Esophagus squamous epithelium (tissue), 5 donors: ENCODE measurements at places on chromosomes 1 and 21.
A peak's percentile ranks its signal among the peaks of the same experiment; 100 is the strongest.

GRCh38 chr1:54227091-54227602 lies 27.2 kb downstream of the MRPL37 start:
- no peak for DNase-seq

DNA sequence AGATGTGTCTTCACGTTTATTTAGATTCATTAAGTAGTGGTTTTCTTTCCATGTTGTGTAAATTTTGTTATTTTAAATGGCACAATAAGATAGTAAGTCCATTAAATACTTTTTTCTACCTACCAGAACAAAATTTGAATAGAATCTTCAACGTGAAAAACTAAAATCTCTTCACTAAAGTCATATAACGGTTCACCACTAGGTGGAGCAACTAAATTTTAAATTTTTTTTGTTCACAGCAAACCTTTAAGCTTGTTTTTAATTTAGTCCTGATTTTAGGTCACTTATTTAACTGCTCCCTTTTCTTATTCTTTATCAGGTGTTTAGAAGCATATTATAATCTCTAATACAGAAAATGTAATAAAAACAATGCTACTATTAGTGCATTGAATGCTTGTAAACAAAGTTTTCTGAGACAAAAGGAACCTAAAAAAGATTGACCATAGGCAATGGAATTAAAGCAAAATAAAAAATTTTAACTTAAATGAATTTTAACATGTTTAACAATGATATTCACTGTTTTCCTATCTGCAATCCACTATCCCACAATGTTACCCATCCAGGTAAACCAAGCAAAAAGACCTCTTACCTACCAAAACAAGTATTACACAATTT lies 28.3 kb upstream of the PKN2 start:
- DNase-seq: no peak

- DNase-seq: no peak
Measured at GRCh38 chr21:46564391-46564790, 40.5 kb downstream of the S100B start.

DNA sequence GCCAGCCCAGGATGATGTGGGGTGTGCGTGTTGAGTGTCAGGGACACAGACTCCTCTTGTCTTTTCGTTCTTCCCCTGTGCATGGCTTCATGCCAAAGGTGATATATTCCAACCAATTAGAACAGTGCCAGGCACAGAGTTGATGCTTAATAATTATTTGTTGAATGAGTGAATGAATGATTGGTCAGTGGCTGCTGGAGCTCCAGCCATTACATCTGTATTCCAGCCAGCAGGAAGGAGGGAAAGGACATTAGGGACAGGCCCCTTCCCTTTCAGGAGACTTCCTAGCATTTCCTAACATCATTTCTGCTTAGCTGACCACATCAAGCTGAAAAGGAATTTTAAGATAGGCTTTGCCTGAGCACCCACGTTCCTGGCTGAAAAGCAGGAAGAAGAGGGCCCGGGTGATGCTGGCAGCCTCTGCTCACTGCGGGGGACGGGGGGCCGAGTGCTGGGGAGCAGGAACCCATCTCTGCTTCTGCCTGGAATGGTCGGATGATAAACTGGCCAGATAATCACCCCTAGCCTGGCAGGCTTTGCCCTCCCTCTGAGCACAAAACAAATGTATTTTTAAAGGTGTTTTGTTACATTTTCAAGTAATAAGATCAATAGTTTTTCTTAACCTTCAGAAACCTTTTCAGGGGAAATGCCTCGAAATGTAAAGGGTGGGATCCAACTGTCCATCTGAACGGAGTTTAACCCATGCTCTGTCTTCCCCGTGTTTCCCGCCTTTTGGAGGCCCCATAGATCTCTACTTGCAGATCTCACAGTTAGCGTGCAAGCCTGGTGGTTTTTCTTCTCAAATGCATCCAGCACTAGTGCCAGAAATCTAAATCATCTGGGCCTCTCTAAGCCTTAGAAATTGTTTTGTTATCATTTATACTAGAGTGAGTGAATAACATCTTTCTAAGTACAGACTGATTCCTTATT lies 39.0 kb downstream of the SLC37A1 start:
- DNase-seq: no peak

GRCh38 chr21:31289702-31290101 lies 54.4 kb downstream of the TIAM1 start:
- DNase-seq: no peak

- no peak for DNase-seq
Measured at GRCh38 chr1:208528578-208529240, 284.5 kb upstream of the PLXNA2 start.

DNA sequence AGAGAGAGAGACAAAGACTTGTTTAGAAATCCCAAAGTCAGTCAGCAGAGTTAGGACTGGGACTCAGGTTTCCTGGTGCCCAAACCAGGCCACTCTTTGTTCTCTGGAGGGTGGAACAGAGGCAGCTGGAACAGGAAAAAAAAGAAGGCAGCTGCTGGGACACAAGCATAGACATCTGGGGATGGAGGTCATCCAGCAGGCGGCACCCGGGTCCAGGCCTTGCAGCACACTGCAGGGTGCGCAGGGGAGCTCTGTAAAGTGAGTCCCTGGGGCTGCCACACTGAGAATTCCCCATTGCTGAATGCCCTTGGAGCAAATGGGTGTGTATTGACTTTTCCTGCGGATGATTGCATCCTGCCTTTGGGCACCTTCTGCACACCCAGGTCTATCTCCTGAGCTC lies 222.9 kb upstream of the CSF3R start:
- no peak for DNase-seq

DNA sequence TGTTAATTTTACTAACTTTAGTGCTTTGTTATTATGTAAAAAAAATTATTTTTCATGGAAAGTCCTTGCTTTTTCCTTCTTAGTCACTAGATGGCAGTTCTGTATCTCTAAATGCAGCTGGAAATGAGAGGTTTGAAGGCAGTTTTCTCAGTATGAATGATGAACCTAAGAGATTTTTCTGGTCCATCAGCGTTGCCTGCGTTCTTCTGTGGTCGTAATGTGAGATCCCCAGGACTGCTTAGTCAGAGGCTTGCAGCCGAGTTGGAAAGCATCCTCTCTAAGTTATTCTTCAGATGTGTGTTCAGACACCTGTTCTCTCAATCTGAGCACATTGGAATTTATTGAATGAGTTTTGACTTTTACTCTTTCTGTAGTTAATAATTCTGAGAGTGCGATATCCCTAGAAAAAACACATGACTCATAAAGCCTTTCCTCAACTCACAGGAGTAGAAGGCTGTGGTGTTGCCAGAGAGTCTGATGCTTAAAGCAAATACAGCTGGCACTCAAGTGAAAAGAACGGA lies 99.3 kb downstream of the FMN2 start:
- no peak for DNase-seq

GRCh38 chr1:116724765-116725375 lies 29.4 kb upstream of the CD2 start:
- DNase-seq: peak; percentile 11

GRCh38 chr1:104807590-104807989 lies 1057.9 kb downstream of the AMY1C start:
- no peak for DNase-seq

DNA sequence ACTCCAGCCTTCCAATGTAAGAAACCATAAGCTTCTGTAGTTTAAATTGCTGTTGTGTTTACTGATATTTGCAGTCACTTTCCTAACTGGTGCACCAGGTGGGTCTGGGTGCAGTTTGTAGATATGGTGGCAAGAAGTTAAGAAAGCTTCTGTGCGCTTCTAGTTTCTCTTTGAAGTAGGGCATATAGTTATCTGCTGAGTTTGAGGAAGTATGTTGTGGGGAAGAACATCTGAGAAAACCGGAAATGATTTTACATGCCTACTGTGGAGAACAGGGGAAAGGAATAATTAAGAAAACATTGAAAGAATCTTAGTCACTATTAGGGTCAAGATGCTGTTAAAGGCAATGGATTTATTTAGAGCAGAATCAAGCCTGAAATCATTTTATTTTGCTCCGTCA lies 14.9 kb upstream of the SLC44A5 start:
- no peak for DNase-seq

DNA sequence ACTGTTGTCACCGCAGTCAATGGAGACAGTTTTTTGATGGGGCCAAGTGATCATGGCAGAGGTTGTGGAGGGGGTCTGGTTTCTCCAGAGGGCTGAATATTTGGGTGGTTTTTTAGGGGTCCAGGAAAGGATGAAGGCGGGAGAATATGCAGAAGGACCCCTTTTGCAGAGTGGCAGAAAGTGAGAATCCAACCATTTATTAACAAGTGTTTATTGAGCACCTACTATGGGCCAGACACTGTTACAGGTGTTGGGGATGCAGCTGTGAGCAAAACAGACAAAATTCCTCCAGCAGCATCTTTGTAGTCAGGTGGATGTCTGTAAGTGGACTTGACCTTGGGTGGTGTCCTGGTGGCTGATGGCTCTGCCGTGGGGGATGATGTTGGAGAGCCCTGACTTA lies 15.4 kb downstream of the PADI1 start:
- no peak for DNase-seq

GRCh38 chr1:10733474-10734366 lies 62.7 kb downstream of the CASZ1 start:
- no peak for DNase-seq

GRCh38 chr1:194114288-194114687 lies 927.9 kb upstream of the B3GALT2 start:
- DNase-seq: no peak

DNA sequence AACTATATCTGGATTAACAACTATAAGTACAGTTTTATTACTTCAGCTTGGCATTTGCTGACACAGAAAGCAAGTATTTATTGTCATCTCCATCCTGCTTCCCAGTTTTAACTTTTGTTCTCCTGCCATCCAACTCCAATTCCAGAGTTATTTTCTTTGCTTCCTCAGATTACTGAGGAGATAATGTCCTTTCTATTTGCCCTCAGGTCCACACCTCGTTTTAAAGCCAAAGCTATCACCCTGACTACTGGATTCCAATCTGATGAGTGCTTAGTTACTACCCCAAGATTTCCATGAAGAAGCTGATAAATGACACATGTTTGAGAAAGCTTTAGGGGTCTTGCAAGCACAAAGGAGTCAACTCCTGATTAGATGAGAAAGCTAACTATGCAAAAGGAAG lies 25.2 kb downstream of the ACKR1 start:
- no peak for DNase-seq

DNA sequence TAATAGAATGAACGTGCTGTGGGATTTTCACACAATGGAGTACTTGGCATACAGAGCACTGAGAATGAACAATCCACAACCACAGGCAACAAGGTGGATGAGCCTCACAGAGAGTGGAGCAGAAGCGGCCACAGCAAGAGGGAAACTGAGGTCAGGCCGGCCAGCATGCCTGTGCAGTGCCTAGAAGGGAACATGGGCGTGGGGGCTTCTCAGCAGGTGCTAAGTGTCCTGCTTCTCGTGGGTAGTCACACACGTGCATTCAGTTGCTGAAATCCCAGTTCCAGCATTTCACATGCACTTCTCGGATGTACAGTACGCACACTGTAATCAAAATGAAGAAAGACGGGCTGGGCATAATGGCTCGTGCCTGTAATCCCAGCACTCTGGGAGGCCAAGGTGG lies 33.1 kb downstream of the WDR4 start:
- no peak for DNase-seq

DNA sequence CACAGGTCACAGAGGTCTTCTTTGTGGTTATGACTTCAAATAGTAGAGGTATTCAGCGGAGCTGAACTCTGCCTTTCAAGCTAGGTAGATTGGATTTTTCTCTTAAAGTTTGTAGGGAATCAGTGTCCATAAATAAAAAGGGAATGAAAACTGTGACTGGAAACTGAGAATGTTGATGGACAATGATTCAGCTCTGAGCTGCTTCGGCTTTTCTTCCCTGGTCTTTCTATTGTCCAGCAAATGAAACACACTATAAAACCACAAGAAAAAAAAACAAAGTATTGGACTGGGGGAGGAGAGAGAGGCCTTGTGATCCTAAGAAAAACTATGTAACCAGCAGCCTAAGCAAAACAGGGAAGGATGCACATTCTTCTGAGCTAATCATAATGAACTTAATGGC lies 11.1 kb downstream of the TNNI3K start:
- no peak for DNase-seq

- DNase-seq: no peak
Measured at GRCh38 chr1:66764994-66765578, 12.8 kb downstream of the DYNLT5 start.

DNA sequence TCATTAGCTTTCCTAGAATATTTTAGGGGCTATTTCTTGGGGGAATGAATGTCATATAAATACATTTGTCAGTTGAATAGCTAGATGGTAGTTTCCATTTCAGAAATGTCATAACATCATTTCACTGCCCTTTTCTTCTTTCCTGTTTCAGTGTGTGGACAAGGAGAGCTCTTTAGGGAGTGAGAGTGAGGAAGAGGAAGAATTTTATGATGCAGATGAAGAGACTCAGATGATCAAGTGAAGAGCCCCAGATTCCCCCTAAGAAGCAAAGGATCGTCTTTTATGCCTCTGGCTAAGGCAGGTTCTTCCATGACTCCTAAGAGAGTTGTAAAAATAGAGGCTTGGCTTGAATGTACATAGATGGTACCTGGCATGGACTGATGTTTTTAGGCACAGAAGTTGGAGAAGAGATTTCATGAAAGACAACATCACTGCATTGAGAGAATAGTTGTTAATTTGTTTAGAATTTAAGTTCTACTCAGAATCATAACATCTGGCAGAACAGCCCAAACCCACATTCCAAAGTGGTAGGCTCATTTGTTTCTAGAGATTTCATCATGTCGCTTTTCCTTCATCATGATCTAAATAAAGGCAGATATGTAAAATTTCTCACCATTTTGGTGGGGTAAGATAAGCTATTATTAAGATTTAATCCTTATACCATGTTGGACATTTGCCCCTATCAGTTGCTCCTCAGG lies 44.2 kb upstream of the MAB21L3 start:
- no peak for DNase-seq

DNA sequence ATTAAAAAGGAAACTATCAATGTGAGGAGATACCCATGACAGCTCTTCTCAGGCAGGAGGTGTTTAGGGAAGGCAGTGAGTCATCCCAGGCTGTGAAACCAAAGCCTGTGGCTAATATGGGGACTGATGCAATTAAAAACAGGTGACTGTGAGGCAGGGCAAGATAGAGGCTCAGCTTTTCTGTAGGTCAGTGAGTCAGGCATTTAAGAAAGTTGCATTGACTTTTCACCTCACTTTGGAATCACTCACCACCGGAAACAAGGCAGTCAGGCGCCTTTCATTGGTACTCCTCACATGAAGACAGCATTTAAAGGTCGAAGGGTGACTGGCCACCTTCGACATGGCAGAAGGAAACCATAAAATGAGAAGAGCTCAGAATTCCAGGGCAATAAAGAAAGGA lies 54.5 kb downstream of the PAPPA2 start:
- no peak for DNase-seq
